ENCODE measurements at places on chromosomes 11 and 22. TPM values are rescaled to one million over a fixed set of nuclear protein-coding genes. Genes with fewer than 3 reads are reported as not detected.

GRCh38 chr11:122304306-122304705 lies 188.3 kb upstream of the BLID start:
- DNase-seq = no peak

GRCh38 chr11:1500466-1501420 lies 14.2 kb upstream of the MOB2 start:
- DNase-seq = no peak

- no peak for DNase-seq
Observed at GRCh38 chr11:12667646-12668045, 6.6 kb upstream of the TEAD1 start.

DNA sequence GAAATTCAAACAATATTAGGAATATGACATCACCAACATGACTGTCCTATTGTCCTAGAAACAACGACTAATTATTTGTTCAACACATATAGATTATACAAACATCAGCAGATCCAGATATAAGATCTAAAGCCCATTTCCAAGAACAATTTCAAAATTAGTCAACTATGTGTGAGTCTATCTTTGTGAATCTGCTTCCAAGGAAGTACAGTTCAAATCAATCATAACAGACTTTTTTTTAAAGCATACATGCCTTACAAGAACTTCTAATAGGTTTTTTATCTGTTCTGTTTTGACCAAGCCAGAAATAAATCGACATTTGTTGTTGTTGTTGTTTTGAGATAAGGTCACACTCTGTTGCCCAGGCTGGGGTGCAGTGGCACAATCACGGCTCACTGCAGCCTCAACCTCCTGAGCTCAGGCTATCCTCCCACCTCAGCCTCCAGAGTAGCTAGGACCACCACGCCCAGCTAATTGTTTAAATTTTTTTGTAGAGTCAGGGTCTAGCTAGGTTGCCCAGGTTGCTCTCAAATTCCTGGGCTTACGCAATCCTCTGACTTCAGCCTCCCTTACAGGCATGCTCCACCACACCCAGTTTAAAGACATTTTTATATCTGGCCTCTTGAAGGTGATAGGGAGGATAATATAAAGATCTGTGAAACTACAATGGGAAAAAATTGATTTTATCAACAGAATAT lies 54.8 kb downstream of the DENND5A start:
- DNase-seq = no peak

- DNase-seq = no peak
Observed at GRCh38 chr22:31501738-31502137, 5.4 kb downstream of the SFI1 start.

DNA sequence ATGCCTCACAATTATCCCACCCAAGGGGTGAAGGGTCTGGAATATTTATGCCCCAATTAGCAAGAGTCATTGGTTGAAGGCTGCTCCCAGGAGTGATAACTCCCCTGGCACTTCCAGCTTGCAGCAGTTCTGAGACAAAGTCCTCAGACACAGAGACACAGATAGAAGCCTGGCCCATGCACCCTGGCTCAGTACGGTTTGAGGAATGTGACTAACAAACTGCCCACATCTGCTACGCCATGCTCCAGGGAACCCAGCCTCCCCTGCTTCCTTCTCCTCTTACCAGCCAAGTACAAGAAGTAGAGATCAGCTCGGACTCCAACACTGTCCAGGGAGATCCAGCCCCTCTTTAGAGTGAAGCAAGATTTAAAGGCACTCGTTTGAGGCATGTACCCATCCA lies 48.5 kb upstream of the BMAL1 start:
- no peak for DNase-seq

GRCh38 chr11:59053387-59053786 lies 32.7 kb upstream of the GLYATL1B start:
- DNase-seq = peak; percentile 73

DNA sequence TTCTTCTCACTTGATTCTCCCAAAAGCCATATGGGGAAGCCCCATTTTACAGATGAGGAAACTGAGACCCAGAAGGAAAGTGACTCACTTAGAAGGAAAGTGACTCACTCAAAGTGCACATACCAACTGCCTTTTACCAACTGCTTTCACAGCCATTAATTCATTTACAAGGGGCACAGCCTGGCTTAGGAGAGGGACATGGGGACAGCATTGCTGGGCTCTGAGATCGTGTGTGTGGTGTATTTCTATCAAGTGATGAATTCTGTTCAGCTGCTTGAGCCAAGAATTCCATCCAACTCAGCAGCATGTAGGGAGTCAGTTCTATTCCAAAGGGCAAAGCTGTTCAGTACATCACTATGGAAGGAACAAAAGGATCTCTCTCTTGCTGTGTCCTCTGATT lies 23.5 kb upstream of the PAK1 start:
- DNase-seq = no peak

- no peak for DNase-seq
Observed at GRCh38 chr11:83033371-83033770, 38.3 kb downstream of the RAB30 start.

GRCh38 chr11:83728281-83728680 lies 442.1 kb upstream of the CCDC90B start:
- no peak for DNase-seq

DNA sequence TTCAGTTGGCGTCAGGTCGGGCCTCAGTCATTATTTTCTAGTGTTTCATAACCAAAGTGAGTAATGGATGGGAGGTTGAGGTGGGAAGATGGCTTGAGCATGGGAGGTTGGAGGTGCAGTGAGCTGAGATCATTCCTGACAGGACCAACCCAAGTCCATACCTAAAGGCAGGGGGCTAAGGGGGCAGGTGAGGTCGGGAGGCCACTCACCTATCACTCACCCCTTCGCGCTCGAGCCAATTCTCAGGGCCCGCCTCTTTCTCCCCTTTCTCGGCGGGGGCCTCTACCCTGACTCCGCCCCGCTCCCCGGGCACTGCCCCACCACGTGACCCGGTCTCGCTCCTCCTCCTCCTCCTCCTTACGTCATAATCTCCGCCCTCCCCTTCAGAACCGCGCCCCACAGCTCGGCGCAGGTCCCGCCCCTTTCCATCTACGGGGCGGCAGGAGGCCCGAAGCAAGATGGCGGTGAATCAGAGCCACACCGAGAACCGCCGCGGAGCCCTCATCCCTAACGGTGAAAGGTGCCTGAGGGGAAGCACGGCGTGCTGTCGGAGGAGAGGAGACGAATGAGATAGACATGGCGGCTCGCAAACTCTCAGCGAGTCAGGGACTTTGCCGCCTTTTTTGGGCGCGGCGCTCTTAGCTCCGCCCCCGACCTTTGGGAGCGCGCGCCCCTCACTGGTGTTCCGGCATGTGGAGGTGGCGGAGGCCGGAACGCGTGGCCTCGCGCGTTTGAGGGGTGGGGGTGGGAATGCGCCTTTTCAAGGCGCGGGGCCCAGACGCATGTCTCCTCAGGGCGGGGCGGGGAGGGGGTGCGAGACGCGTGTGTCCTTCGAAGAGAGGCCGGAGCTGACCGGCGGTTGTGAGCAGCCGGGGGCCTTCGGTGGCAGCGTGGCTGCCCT lies at the start of gene WBP2NL:
Gene WBP2NL (plus strand): TSS at position 428 of the 901 bp plus-strand sequence. CDS start 31 bp downstream, at position 459.
- peak; percentile 91 for DNase-seq

GRCh38 chr11:43681401-43681942 lies 934 bp downstream of the HSD17B12 start:
- DNase-seq = no peak

DNA sequence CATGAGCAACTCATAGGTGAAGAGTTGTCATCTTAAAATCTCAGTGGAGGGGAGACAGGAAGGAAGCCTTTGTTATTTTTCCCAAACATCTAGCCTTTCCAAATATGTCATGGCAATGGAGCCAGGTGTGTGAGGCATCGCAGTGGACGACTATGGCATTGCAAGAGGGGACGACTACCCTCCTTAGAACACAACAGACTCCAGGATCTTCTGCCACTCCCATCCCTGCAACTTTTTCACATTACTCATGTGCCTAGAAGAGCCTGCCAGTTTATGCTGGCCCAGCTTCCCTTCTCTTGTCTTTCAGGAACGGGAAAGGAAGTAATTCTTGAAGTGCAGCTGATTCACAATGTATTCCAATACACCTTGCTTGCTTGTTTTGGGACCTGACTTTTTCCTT lies 1008.4 kb downstream of the OPCML start:
- DNase-seq = no peak

OR8D4 gene
- polyA plus RNA-seq = not detected

BIRC3 gene
- polyA plus RNA-seq = 109 TPM

GDPD4 gene
- polyA plus RNA-seq = not detected

TUB gene
- polyA plus RNA-seq = not detected

TTC28 gene
- 0.14 TPM for polyA plus RNA-seq

All from CD4-positive, CD25-positive, alpha-beta regulatory T cell (primary cell).